T-helper 17 cell (primary cell): ENCODE measurements at places on chromosomes 1 and 21. TPM values are rescaled to one million over a fixed set of nuclear protein-coding genes. Genes with fewer than 3 reads are reported as not detected.
A peak's percentile ranks its signal among the peaks of the same experiment; 100 is the strongest.

Gene CAPN8
- total RNA-seq: 0.91 TPM

- H3K27me3 ChIP-seq: peaks cover 12% of the 10 kb centered on the region
- H3K27ac ChIP-seq: peak overlapping the region; percentile 75
- DNase-seq: no peak
- H3K36me3 ChIP-seq: peaks cover 2% of the 10 kb centered on the region
Measured at GRCh38 chr1:23422941-23423340, 1.6 kb downstream of the TCEA3 start.

- peaks cover 44% of the 10 kb centered on the region for H3K27me3 ChIP-seq
- no peaks in the 10 kb centered on the region for H3K4me1 ChIP-seq
- H3K36me3 ChIP-seq: peaks cover 6% of the 10 kb centered on the region
- peak overlapping the region; percentile 56 for H3K4me3 ChIP-seq
- no peak overlapping the region for H3K27ac ChIP-seq
Measured at GRCh38 chr1:56477164-56478111, 101.9 kb downstream of the PLPP3 start.

Gene KRTAP12-4
- total RNA-seq: not detected

DNA sequence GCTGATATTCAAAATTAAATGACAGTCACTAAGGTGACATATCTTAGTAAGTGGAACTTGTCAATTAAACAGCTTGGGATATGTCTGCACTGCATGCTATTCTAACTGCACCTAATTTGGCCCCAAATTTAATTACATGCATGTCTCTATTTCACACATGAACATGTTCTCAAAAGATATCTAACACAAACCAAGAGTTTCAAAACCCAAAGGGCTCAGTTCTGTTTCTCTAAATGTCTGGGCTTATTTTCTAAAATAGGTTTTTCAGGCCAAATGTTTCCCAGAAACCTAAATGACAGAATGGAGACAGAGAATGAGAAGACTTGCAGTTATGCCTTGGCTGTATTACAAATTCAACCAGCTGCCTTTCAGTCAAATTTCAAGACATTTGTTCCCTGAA is 11.3 kb downstream of the RAB29 start:
- no peak overlapping the region for H3K4me3 ChIP-seq
- H3K36me3 ChIP-seq: no peaks in the 10 kb centered on the region
- DNase-seq: no peak
- no peak overlapping the region for H3K27ac ChIP-seq
- H3K4me1 ChIP-seq: no peaks in the 10 kb centered on the region
- no peaks in the 10 kb centered on the region for H3K27me3 ChIP-seq

DNA sequence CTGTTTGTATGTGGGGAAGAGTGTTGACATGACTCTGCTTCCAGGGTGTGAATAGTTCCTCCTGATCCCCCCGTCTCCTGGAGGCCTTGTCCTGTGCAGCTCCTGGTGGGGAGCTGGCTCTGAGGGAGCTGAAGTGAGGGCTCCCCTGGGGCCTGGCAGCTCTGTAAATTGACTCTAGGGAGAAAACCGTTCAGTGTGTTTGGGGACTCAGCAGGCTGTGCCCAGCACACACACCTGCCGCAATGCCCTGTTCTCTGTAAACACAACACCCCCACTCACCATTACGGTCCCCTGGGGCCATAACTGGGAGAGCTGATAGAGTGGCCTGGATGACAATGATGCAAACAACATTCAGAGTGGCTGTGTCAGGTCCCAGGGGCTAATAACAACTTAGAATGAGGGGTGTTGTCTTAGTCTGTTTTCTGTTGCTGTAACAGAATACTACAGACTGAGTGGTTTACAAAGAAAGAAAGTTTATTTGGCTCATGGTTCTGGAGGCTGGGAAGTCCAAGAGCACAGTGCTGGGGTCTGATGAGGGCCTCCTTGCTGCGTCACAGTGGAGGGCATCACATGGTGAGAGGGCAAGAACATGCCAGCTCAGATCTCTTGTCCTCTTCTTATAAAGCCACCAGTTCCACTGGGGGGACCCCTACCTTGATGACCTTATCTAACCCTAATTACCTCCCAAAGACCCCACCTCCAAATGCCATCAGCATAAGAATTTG is 15.3 kb downstream of the ADORA1 start:
- no peak overlapping the region for H3K4me3 ChIP-seq
- H3K27me3 ChIP-seq: peaks cover 11% of the 10 kb centered on the region
- DNase-seq: no peak
- peaks cover 2% of the 10 kb centered on the region for H3K4me1 ChIP-seq
- H3K27ac ChIP-seq: no peak overlapping the region

GRCh38 chr1:77545970-77546369 is 136.5 kb downstream of the ZZZ3 start:
- H3K27me3 ChIP-seq: peaks cover under 1% of the 10 kb centered on the region
- no peak overlapping the region for H3K4me3 ChIP-seq
- DNase-seq: no peak
- H3K36me3 ChIP-seq: peaks cover 3% of the 10 kb centered on the region

Gene NLRP3
- 9.2 TPM for total RNA-seq

Gene DDX20
- 24.7 TPM for total RNA-seq

Gene CD1B
- total RNA-seq: not detected

DNA sequence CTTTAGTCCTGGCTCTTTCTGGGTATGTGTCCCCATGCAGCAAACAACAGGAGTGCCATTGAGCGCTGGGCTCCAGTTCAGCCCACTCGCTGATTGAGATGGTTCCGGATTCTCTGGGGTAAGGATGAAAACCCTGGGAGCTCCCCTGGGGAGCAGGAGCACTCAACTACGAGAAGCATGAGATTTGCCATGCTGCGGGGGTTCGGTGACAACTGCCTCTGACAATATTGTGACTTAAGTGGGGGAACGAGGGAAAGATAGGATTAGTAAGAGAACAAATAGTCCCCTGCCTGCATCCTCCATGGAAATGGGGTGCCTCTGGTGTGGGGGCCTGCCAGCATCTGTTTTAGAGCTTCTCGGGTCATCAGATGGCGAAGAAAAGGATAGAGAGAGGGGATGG is 123.6 kb upstream of the IPO9 start:
- H3K4me3 ChIP-seq: peak overlapping the region; percentile 41
- H3K27me3 ChIP-seq: peaks cover 7% of the 10 kb centered on the region
- no peak for DNase-seq
- no peaks in the 10 kb centered on the region for H3K36me3 ChIP-seq
- no peak overlapping the region for H3K27ac ChIP-seq

Gene CELA2A
- not detected for total RNA-seq
